ENCODE measurements at places on chromosomes 5 and 9. TPM values are rescaled to one million over a fixed set of nuclear protein-coding genes. Genes with fewer than 3 reads are reported as not detected.

DNA sequence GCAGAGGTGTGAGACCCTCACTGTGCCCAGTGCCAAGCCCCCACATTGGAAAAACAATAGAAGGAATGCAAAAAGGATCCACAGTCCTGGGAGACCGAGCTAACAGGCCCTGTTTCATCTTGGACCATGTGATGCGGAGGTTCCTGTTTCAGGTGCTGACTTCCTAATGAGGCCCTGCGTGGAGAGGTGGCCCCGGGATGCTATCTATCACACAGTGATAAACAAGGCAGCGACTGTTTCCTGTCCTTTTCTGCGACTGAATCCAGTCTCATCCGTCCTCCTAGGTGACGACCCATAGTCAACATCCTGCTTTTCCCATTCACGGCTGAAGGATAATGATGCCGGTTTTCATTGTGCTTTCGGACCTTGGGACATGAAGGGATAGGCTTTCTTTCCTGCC lies 56.4 kb upstream of the BOD1 start:
- no peak overlapping the region for H3K4me3 ChIP-seq
- H3K27me3 ChIP-seq: peaks cover 7% of the 10 kb centered on the region
- DNase-seq: no peak
- no peaks in the 10 kb centered on the region for H3K36me3 ChIP-seq

DNA sequence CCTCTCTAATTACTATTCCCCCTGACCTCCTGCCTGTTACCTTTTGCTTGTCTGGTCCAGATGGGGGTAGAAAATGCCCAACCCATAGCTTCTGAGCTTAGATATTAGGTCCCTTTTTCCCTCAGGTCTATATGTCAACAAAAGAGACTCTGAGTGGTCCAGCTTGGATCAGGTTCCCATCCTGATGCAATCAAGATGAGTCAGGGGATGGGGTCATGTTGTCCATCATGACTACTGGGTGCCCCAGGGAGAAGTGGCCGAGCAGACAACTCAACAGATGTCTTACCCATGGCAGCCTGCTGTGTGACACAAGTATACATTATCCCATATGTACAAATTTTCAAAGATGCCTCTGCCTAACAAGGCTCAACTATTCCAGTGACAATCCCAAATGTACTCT lies 9.1 kb upstream of the ANKH start:
- no peaks in the 10 kb centered on the region for H3K36me3 ChIP-seq
- no peak for DNase-seq
- no peaks in the 10 kb centered on the region for H3K4me1 ChIP-seq
- H3K4me3 ChIP-seq: no peak overlapping the region
- H3K27ac ChIP-seq: no peak overlapping the region

GRCh38 chr5:81908044-81908443 lies 63.8 kb upstream of the ATG10 start:
- H3K27me3 ChIP-seq: peaks cover 2% of the 10 kb centered on the region
- no peak overlapping the region for H3K27ac ChIP-seq
- no peaks in the 10 kb centered on the region for H3K36me3 ChIP-seq

DNA sequence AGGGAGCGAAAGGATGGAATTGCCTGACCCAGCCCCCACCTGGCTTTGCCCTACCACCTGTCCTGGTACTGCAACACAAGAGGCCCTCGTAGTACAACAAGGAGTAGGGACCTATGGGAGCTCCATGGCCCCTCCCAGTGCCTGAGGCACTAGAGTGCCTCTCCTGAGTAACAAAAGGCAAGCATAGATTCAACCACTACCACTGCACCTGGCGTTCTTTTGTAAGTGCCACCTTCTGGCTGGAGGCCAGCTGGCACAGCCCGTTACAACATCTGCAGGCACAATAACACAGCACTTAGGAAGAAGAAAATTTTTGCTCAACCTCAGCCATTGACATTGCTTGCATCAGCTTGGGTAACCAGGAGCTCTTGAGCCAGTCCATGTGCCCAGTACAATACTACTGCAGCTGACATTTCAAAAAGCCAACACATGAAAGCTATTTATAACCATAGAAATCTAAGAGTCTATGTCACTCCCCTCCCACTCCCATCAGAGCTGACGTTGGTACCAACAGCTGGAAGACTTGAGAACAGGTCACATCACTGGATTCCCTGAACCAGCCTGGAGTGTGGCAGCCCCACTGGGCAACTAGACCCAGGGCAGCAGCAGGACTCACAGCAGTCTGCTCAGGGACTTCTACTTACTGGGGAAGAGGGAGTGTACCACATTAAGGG lies 17.7 kb upstream of the FAM174A start:
- H3K27ac ChIP-seq: no peak overlapping the region
- H3K36me3 ChIP-seq: no peaks in the 10 kb centered on the region
- no peak for DNase-seq
- no peaks in the 10 kb centered on the region for H3K27me3 ChIP-seq
- H3K4me1 ChIP-seq: no peaks in the 10 kb centered on the region

The HRH2 gene
- 94.7 TPM for total RNA-seq

GRCh38 chr5:777756-778161 lies 6.8 kb downstream of the ZDHHC11B start:
- DNase-seq: no peak
- peaks cover 2% of the 10 kb centered on the region for H3K27me3 ChIP-seq
- H3K27ac ChIP-seq: no peak overlapping the region

The RIGI gene
- 6.1 TPM for total RNA-seq

- no peak overlapping the region for H3K4me3 ChIP-seq
- no peak overlapping the region for H3K27ac ChIP-seq
- H3K4me1 ChIP-seq: no peaks in the 10 kb centered on the region
- no peaks in the 10 kb centered on the region for H3K36me3 ChIP-seq
These were observed 167.2 kb downstream of the HMHB1 start for GRCh38 chr5:143979044-143979690.

DNA sequence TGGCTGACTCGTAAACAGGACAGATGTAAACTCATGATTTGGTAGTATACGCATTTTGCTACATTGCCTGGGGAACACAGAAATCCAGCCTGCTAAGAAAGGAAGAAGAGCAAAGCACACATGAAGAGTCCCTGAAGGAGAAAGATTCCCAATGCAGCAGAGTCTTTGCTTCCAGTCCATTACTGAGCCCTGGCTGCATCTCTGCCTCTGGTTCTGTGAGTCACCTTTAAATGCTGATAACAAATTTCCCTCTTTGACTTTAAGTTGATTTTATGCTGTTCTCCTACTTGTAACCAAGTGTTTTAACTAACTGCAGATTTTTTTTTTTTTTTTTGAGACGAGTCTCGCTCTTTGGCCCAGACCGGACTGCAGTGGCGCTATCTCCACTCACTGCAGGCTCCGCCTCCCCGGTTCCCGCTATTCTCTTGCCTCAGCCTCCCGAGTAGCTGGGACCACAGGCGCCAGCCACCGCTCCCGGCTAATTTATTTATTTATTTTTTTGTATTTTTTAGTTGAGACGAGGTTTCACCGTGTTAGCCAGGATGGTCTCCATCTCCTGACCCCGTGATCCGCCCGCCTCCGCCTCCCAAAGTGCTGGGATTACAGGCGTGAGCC lies 8.5 kb upstream of the PRXL2C start:
- DNase-seq: no peak
- peaks cover 13% of the 10 kb centered on the region for H3K27me3 ChIP-seq
- H3K36me3 ChIP-seq: no peaks in the 10 kb centered on the region
- no peaks in the 10 kb centered on the region for H3K4me1 ChIP-seq

GRCh38 chr9:122122903-122123632 lies 30.0 kb upstream of the TTLL11 start:
- peaks cover 29% of the 10 kb centered on the region for H3K27me3 ChIP-seq
- H3K4me1 ChIP-seq: peaks cover 5% of the 10 kb centered on the region
- no peaks in the 10 kb centered on the region for H3K36me3 ChIP-seq
- peak; percentile 59 for DNase-seq
- no peak overlapping the region for H3K27ac ChIP-seq

The RARS1 gene
- 145 TPM for total RNA-seq

Measured in activated T-helper 1 cell treated with anti-CD3 and anti-CD28 coated beads, Interleukin-12 subunit alpha, Interleukin-12 subunit beta, Interleukin-2, Interleukin-4 antibody, amounts not matched to agents 30 ng/mL and 10 ng/mL and 1 ng/mL, durations not matched to agents 14 hours and 24 hours and 36 hours (primary cell).